Hypothalamus (tissue), 51 donors: ENCODE measurements at places on chromosomes 16 and 17.

DNA sequence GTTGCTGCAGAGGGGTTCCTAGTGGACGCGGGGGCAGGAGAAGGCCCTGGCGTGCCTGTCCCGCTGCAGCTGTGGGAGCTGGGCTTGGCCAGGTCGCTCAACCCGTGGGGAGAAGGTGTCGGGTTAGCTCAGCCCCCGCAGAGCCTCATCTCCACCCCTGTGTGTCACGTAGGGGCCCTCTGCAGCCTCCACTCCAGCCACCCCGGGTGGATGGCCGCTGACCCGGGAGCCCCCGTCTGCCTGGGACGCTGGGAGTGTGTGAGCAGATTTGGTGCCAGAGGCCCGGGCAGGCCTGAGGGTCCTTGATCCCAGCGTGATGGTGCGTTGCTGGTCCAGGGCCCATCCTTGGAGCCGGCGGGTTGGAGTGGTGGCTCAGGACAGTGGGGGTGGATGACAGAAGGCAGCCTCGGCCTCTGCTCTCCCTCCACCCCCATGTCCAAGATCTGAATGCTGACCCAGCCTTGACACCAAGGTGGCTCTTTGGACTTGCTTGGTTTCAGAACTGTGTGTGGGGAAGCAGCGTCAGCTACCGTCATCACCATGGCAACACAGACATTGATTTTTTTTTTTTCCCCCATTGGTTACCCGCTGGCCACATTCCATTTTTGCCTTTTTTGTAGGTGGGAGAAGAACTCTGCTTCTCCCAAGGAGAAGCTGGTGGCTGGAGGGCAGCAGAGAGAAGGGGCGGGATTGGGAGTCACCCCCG, 35.7 kb downstream of the BAIAP2 start:
- DNase-seq, result no peak

GRCh38 chr17:77287432-77288068, 146.8 kb downstream of the SEC14L1 start:
- no peak for DNase-seq

DNA sequence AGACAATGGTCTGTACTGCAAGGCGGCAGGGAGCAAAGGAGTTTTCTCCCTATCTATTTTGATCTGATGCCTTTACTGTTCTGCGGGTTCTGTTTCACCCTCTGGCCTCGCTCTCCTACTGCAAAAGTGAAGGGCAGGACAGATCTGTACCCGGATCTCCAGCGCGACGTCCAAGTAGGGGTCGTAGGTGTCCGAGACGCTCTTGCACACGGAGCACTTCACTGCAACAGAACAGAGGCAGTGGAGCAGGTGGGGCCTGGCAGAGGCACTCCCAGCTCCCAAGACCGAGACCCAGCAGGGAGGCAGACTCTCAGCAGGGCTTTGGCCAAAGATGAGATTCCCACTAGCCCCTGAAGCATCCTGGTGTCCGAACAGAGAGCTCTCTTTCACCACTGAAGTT, 19.8 kb downstream of the USP36 start:
- no peak for DNase-seq

- DNase-seq, result no peak
Measured at GRCh38 chr17:50206604-50207293, 5.3 kb upstream of the COL1A1 start.

GRCh38 chr16:381012-381788, 578 bp downstream of the PGAP6 start:
- DNase-seq, result no peak

DNA sequence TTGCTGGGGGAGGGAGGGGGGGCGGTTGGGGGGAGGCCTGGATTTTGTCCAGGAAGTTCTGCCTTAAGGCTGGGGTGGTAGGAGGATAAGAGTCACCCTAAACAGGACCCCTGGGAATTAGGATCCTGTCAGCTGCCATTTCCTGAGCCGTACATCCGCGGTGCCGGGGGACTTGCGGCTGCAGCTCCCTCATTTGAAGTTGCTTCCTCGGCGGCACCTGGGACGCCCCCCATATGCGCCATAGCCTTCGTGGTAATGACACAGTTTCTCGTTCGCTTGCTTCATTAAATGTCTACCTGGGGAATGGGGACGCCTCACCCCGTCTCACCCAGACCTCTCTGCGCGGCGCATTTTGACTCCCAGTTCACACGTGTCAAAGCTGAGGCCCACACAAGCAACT, 55.1 kb upstream of the PABPN1L start:
- no peak for DNase-seq

DNA sequence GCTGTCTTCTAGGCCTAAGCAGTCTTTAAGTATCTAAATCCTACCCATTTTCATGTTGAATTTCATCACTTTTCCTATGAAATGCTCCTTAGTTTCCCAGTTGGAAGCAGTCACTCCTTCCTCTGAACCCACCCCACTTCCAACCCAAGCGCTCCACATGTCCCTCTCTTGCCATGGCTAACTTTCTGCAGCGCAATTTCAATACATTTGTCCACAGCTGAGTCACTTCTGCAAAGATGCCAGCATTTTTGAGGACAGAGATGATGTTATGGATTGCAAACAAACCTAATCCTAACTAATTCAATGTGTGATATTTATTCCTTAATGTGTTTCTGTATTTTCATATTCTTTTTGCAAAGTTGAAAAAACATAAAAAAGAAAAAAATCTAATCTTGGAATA, 71.7 kb downstream of the HLF start:
- no peak for DNase-seq

GRCh38 chr17:47717261-47717697, 15.8 kb upstream of the TBX21 start:
- DNase-seq, result no peak

DNA sequence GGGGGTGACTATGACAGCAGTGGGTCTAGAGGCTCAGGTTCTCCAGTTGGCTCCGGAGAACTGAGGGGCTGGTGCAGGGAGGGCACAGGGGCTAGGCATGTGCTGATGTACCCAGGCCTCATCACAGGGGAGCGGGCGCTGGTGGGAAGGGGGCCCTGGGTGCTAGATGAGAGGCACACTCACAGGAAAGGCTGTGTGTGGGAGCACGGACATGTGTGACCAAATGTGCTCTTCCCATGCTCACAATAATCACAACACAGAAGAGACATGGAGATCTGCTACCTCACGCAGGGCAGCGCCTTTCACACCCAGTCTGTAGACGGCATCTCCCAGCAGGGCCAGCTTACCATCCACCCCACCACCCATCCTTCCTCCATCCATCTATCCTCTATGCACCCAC, 17.4 kb upstream of the RASD1 start:
- DNase-seq, result no peak

DNA sequence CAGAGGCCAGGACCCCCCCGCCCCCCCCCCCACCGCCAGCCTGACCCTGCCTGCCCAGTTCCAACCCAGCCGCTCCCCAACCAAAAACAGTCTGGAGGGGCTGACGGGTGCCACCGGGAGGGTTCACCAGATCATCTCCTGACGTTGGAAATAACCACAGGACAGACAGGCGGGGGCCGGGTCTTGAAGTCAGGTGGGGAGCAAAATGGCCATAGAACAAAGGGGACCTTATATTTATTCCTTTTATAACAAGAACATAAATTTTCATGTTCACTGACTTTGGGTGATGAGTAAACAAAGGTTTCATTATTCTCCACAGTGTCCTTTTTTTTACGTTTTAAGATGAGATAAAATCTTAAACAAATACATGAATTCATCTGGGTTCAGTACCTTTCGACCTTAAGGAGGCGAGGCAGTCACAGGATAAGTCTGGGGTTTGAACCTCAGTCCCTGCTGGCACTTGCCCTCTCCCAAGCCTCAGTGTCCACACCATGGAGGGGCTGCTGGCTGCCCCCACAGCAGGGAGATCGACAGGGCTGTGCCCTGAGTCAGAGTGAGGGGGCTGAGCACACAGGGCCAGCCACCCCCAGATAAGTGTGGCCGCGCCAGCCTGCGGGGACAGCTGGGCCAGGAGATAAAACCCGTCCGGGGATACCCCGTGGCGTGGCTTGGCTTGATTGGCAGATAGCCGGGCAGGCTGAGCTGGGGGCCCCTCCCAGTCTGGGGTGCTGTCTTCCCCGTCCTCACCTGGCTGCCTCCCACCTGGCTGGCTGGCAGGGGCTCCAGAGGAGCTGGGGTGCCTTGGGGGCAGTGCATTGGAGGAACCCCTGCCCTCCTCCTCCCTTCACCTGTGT, 15.0 kb downstream of the SLC7A5 start:
- no peak for DNase-seq

- no peak for DNase-seq
Measured at GRCh38 chr17:71801301-71801700, 319.5 kb upstream of the SOX9 start.

DNA sequence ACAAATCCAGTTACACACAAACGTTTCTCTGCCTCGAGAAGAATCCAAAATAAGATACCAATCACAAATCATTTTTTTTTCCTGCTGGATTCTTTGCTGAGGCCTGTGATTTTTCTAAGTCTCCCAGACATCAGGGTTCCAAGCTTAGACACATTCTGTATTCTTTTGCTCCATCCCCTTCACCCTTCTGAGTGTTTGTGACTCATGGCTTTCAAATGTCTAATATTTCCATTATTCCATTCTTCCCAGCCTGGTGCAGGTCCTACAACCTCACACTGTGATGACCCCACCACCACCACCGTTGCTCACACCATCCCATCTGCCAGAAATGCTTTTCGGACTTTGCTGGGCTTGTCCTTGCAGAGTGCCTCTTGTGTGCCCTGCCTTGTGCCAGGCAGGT, 480.1 kb downstream of the SOX9 start:
- no peak for DNase-seq

GRCh38 chr16:11175787-11176341, 80.1 kb downstream of the SOCS1 start:
- DNase-seq, result no peak

DNA sequence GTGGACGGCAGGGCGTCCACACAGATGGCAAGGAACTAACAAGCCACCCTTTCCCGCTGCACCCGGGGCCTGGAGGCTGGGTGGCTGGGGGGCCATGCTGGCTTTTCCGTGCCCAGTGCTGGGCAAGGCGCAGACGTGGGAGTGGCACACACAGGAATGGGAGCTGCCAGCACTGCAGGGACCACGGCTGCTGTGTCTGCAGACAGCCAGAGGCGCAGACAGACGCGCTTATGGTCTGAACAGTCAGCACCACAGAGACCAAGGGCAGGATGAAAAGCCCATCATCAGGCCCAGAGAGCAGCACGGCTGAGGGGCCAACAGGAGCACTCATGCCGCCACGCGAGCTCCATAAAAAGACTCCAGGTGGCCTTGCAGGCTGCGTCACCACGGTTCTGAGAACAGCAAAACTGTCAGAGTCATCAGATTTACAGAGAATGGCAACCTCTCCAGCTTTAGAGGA, 24.0 kb downstream of the PDIA2 start:
- DNase-seq, result no peak
